ENCODE measurements at places on chromosomes 4 and X.

DNA sequence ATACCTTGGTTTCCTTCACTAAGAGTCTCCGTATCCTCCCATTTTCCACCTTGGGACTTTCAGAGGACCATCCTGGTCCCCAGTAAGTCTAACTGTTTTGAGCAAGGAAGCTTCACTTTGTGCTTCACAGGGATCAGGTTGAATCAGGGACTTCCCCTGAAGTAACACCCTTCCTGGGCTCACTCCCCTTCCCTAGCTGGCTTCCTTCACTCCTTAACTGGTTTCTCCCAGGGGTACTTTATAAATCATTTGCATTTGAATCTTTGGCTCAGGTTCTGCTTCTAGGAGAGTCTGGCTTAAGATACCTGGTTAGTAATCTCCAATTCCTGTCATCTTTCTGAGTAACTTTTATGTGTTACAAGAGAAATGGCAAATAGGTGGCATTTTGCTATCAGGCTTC, 24.5 kb upstream of the GRIA2 start:
- DNase-seq: no peak

DNA sequence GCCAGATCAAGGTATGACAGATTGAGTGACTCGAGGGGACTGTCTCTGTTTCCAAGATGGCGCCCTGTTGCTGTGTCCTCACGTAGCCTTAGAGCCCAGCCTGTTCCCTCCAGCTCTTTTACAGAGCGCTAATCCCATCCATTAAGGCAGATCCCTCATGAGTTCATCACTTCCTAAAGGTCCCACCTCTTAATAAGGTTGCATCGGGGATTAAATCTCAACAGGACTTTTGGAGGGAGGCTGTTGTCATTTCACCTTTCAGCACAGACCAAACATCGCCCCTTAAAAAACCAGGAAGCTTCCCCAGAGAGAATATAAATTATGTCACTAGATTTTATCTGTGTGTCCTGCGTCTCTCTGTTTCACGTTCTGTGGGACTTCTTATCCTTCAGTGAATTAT, 32.6 kb upstream of the DHRSX start:
- no peak for DNase-seq

DNA sequence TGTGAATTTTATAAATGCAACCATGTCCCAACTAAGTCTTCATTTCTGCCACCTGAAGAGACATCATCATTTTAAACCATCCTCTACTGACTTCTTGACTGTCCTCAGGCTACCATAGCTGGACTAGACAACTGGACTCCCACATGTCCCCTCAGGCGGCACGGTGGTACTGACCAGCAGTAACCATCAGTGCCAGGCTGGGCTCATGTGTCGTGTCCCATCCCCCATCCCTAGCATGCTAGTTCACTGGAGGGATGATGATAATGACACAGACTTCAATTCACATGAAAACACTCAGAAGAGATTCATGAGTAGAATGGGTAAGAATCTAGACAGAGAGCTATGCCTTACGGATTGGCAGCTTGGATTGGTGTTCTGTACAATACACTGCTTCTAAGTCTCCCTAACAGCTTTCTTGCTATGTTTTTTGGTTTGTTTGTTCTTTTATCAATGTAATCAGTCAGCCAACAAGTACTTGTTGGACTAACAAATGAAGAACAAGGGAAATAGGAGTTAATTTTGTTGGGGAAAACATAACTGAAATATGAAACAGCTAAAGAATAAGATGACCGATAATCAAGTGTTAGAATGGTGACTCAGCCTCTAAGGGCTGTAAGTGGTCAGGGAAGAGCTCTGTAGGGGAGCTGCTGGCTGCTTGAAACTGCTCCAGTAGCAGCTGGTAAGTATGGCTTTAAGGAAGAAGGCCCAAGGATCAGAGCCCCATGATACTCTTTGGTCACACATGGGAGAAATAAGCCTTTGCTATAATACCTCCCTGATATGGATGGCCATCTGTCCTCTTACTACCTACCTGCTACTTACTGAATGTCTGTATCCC, 10.3 kb downstream of the ZDHHC9 start:
- DNase-seq: no peak

DNA sequence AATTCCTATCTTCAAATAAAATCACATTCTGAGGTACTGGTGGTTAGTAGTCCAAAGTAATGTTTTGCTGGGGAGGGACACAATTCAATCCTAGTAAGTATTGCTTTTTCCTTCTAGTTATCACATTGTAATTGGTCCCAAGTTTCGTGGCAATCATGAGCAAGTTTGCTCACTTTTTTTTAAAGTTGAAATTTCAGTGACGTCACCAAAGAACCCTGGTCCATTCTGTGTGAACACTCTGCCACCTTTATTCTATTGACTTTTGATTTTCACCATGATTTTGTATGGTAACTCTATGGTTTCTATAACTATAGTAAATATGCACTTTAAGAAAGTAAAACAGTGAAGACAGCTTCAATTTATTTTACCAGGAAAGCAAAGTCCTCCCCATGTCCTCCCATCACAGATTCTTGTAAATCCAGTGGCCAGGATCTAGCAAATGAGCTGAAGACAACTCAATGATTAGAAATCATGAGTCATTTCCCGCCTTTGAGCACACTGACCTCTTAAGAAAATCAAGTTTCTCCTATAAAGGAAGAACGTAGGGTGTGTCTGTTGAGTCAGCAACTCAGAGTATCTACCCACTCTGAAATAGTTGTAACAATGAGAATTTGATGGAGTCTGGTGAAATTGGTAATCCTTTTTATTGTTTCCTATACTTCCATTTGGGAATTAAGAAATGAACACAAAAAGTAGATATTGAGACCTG, 1306.6 kb upstream of the PABPC4L start:
- no peak for DNase-seq

DNA sequence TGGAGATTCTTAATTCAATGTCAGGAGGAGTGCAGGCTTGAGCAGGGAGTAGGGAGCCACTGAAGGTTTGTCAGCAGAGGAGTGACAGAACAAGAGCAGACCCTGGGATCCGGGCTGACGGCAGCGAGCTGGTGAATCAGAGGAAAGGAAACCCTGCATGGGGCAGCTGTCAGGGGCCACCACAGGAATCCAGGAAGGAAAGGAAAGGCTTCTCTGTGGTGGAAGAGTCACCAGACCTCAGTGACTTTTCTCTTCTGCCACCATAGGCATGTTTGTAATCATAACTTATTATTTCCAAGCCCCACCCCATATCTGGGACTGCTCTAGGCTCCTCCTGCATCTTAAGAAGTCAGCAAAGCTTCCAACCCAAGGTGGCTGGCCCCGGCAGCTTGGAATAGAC, 150.9 kb downstream of the BCOR start:
- DNase-seq: no peak

- DNase-seq: no peak
These were observed 87.0 kb downstream of the IRF2 start for GRCh38 chr4:184387351-184387750.

DNA sequence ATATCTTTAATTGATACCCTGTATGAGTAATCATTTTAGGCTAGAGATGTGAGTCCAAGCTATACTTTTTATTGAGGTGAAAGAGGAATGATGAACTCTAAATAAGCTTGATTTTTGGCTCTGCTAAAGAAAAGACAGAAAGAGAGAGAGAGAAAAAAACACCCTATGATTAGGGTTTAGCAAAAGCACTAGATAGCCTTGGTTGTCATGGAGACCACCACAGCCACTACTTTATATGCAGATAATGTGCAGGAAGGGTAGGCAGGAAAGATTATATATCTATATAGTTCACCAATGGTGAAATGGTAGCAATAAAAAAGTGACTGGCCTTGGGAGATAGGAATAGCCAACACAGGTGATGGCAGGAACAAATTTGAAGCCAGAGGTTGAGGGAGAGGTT, 69.9 kb upstream of the CAMK2D start:
- no peak for DNase-seq

GRCh38 chrX:46554942-46555341, 9.7 kb upstream of the ZNF674 start:
- DNase-seq: no peak

GRCh38 chr4:169160825-169161224, 109.9 kb downstream of the SH3RF1 start:
- DNase-seq: no peak

- no peak for DNase-seq
These were observed 49.1 kb upstream of the GAB1 start for GRCh38 chr4:143287572-143287923.

- DNase-seq: no peak
These were observed 20.7 kb downstream of the AFAP1 start for GRCh38 chr4:7918981-7919380.

DNA sequence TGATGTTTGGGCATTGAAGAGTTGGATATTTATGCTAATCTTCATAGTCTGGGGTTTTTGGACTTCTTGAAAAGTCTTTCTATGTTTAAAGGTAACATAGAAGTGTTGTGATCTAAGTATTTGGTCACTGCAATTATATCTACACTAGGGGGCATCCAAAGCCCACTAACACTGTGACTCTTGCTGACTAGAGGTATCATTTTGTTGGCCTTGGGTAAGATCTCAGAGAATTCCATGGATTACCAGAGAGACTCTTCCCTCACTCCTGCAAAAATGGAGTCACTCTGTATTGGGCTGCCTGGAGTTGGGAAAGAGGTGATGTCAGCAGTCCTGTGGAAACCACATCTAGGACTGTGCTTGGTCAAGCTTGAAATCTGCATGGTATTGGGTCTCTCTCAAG, 1077.6 kb downstream of the FAM133A start:
- no peak for DNase-seq

DNA sequence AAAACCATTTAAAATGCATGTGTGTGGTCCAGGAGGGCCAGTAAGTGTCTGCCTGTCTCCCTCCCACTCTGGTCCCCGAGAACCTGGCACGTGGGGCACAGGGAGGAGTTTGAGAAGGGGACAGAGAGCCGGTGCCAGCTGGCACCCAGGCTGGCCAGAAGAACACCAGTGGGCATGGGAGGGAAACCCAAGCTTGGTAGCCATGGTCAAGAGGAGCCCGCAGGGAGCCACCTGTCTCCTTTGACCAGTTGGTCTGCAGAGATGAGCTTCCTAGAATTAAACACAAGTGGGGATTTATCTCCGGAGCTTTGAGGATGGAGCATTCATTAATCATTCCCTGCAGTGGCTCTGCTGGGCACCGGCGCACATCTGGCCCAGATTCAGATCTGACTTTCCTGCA, 41.6 kb downstream of the HMX1 start:
- no peak for DNase-seq

DNA sequence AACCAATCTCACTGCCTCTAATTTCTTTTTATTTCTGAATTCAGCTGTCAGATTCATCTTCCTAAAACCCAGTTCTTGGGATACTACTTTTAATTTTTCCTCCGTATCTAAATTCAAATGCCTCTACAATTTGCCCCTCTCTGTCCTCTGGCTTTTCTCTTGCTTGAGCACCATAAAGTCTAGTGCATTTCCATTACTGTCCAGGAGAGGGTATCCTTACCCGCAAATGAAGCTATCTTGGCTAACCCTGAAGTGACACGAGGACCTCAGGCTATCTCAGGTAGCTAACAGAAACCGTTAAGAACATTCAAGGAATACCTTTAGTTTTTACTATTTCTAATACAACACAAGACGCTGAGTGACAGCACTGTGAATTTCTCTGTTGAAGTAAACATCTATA, 49.4 kb upstream of the PRR32 start:
- no peak for DNase-seq

DNA sequence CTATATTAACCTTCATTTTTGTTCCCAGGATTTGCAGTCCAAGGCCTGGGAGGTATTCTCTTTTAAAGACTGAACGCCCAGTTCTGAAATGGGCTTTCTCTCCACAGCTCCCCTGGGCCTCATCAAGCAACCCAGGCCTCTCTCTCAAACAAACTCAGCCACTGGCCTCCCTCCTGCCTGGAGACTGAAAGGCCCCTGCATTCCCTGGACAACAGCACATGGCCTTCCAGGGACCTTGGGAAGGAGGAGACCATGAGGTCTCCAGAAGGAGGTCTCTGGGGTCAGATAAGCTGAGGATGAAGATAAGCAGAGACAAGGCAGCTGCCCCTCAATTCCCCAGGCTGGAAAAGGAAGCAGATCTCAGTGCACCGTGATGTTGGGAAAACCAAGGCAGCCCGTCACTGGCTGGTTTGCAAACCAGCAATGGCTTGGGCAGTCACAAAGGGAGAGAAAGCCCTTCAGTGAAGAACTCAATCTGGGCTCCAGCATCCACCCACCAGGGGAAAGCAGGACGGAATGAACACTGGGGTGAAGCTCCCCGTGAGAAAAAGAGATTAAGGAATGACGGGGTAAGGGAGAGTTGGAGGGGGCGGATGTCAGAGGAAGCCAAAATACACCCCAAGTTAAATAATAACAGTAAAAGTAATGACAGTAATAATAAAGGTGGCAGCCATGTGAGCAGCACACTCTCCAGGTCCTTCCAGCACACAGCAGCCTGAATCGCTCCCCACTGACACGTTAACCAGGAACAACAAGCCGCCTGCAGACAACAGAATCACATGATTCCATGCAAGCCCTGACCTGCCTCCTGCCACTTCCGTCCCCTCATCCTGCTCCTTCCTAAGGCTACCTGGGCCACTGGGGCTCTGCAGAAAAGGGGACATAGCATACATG, 22.3 kb downstream of the AMOT start:
- DNase-seq: no peak

GRCh38 chr4:102787096-102787881, 26.5 kb upstream of the MANBA start:
- no peak for DNase-seq

DNA sequence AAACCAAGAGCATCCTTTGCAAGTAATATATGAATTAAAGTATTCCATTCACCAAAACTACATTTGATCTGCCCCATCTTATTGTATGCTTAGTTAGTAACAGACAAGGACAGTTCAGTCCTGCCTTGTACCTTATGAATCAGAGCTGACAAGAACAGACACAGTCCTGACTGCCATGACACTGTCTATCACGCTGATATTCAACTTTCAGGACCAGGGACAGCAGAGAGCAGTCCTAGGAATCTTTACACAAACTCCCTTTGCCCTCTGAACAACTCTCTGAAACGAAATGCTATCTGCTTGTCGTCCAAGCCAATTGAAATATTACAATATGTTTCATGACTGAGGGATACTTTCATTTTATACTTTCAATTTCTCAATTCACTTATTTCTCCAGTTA, 268.6 kb upstream of the VCX start:
- DNase-seq: no peak

DNA sequence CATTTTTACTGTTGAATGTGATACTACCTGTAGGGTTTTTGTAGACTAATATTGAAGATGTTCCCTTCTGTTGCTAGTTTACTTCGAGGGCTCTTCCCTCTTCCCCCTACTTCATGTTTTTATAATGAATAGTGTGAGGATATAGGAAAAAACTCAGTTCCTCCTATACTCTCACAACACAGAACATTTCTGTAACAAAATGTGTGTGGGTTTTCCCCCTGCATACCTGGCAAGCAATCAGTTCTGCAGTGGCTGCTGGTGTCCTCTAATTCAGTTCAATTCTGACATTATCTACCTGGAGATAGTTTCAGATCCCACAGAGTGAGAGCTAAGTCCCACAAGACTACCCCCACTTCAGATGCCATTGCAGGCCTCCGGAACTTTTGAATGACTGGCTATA, 107.9 kb downstream of the KDM6A start:
- no peak for DNase-seq

GRCh38 chr4:123230061-123230460, 166.5 kb upstream of the SPRY1 start:
- no peak for DNase-seq
